ENCODE measurements at places on chromosomes 1 and 21. TPM values are rescaled to one million over a fixed set of nuclear protein-coding genes. Genes with fewer than 3 reads are reported as not detected.

GRCh38 chr21:41542727-41543126, 34.8 kb upstream of the TMPRSS2 start:
- no peak for DNase-seq

- DNase-seq = no peak
Measured at GRCh38 chr21:43803558-43804300, 14.4 kb downstream of the RRP1 start.

DNA sequence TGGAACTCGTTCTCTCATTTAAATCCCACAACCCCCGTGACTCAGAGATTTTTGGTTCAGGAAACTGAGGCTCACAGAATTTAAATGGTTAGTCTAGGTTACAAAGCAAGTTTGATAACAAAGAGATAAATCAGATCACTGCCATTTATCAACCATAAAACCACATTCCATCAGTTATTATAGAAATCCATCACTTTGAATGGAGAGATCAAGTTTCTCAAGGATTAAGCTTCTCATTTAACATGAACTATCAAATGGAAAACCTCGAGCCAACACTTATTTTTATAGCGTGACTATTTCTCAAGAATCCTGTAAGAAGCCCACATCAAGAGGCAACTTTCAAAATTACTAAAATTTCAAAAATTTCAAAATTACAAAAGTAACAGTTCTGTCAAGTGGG, 11.9 kb downstream of the WLS start:
- DNase-seq = no peak

Gene F3
- polyA plus RNA-seq = 2.6 TPM

Gene RGS5
- 53.3 TPM for polyA plus RNA-seq
